ENCODE measurements at places on chromosomes 7 and 10.

DNA sequence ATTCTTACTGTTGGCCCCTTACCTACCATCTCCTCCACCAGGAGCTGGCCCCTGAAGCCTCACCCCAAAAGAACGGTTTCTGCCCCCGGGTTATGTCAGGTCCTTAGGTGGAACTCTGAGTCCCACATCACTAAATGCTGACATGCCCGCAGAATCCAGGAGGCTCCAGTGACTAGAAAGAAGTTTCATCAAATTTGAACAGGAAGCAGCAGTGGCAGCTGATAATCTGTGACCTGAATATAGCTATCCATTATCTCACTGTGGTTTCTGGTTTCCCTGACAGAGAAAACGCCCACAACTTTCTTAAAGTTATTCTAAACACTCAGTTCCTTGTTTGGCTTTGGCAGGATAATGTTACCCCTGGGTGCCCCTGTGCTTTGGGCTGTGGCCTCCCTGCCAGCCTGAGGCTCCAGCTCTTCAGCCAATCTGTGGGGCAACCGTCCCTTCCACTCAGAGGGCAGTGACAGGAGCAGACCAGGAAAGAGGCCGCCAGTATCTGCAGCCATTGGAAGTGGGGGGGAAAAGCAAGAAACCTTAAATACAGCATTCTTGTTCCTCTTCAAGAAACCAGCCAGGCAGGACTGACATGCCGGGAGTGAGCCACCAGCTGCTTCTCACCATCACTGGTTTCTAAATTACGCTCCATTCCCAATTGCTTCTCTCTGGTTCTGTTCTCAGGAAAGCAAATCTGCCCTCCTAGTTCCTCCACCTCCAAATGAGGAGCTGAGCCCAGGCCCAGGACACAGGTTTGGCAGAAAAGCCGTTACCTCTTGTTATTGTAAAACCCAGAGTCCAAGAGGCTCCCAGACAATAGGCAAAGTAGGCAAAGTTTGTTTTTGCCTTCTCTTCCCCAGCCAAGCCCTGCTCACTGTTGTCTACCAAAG, 41.2 kb upstream of the VCL start:
- DNase-seq = peak; percentile 63

DNA sequence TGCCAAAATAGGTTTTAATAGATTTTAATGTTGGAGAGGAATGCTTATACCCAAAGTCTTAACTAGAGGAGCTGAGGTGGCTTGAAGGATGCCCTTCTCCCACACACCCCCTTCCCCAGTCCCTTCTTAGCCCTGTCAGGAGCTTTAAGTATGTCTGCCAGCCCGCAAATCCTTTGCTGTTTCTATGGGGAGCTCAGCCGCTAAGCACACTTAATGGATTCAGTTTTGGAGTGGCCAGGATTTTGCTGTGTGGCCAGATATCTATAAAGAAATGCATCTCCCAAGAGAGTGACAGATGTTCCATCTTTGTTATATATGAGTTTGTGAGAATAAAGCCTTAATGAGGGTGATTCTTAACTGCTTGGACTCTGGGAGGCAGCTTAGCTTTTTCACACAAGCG, 152.9 kb upstream of the ZNF32 start:
- no peak for DNase-seq

GRCh38 chr10:51082857-51083256, 8.6 kb downstream of the PRKG1 start:
- DNase-seq = no peak

DNA sequence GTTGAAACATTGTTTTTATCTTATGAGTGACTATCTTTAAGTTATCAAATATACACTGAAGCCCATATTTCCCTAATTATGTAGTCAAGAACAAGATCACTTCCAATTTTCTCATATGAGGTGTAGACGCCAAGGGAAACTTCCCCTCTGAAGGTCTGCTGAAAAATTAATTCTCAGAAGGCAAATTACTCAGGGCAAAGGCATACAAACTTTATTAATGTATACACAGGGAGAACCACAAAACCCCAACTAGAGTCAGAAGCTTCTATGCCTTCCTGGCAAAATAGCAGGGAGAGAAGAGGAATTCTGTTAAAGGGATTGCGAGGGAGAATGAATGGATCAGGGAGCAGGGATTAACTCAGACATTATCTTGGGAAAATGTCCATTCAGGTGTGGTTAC, 83.4 kb downstream of the DOCK4 start:
- no peak for DNase-seq

DNA sequence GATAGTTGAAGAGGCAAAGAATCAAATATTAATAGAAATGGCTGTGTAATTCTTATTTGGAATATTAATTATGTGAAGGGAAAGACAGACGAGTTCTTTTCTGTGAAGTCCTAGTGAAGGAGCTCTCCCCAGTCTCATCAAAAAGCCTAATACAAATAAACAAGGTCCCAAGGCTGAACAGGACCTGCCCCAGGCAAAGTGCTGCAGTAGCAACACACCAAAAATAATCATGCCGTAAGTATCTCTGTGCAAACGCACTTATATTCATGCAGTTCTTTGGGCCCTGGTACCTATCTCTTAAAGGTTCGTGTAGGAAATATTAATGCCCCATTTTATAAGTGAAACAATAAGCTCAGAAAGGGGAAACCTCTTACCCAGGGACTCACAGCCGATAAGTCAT, 12.2 kb upstream of the CHST15 start:
- DNase-seq = no peak

DNA sequence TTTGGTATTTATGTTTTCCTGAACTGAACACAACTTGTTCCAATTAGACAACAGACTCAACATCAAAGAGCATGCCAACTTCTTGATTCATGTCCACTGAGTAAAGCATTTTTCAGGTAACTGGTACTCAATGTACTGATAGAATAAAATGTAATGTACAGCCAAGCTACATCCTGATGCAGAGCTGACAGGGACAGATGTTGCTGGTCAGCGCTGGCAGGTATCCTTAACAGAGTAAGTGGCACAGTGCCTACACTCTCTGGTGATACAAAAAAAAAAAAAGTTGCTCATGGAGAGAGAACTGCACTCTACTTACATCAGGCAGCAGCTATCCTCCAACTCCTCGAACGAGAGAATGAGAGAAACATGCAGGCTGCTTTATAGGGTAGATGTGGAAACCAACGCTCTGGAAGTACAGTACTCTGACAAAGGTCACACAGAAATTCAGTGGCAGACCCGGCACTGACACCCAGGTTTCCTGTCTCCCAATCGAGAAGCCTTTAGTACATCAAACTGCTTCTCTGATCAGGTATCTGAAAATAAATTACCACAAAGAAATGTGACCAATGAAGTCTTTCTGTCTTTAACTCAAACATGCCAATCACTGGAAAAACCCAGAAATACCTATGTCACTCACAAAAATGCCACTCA, 4.6 kb downstream of the ITGB1 start:
- no peak for DNase-seq

DNA sequence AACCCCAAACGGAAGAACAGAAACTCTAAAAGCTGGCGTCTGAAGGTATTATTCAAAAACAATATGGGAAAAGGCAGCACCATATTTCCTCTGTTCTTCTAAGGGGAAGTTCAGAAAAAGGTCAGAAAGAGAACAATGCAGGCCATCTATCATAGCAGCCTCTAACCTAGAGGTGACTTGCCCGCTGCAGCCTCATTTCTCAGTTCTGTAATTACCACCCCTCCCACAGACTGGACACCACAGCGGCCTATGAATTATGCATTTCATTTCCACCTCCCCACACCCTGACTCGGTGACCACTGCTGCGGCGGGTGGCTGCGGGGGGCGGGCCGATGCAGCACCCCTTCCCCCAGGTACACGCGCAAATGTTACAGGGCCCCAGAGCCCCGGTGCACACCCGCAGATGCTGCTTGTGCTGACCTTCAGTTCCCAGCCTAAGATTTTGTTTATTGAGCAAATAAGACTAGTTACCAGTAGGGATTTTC, 125.5 kb downstream of the CLEC2L start:
- DNase-seq = no peak

DNA sequence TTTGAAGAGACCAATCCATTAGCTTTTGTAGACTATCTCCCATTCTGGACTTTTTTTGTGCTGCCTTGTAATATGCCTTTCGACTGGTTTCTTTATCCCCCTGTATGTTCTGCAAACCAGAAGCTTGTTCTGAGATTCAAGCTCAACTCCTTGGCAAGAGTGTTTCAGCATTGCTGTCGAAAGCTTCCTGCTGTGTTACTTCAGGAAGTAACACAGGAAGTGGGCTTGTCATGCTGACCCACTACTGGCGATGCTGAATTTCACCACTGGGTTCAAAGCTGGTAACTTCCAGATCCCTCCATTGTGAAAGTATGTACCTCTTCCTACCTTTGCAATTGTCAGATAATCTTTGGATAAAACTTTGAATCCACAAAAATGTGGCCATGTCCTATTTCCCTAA, 57.9 kb upstream of the INSYN2A start:
- DNase-seq = no peak

GRCh38 chr7:97005183-97006054, at the start of gene DLX6:
Gene DLX6 (plus strand): TSS chr7:97005553. CDS start chr7:97005978, 425 bp downstream.
- no peak for DNase-seq

DNA sequence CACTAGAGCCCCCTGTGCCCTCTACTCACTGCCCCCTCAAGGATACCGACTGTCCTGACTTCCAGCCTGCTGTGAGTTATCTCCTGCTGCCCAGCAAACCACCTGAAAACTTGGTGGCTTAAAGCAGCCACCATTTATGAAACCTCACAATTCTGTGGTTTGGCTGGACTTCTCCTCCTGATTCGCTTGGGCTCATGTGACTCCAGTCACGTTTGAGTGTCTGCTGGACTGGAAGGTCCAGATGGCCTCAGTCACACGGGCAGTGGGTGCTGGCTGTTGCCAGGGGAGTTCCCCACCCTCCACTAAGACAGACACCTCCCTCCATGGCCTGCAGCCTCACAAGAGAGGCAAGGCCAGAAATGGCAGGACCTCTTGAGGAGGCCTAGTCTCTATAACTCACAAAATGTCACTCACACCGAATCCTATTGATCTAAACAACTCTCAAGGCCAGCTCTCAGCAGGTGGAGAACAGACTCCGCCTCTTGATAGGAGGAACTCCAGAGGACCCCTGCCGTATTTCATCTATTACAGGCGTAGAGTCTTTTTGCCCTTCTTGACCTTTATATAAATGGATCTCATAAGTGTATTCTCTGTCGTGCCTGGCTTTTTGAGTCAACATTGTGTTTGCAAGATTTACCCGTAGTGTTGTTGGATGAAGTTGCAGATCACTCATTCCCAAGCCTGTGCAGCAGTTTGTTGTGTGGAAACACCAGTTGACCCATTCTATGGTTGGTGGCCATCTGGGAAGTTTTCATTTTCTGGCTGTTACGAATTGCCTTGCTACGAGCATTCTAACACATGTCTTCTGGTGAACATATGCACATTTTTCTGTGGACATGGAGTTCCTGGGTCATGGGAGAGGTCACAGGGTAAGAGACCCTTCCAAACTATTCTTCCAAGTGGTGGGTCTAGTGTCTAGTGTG, 48.3 kb downstream of the ZMIZ1 start:
- DNase-seq = peak; percentile 42

- DNase-seq = peak; percentile 5
Observed at GRCh38 chr10:123642293-123642692, 23.9 kb upstream of the GPR26 start.

DNA sequence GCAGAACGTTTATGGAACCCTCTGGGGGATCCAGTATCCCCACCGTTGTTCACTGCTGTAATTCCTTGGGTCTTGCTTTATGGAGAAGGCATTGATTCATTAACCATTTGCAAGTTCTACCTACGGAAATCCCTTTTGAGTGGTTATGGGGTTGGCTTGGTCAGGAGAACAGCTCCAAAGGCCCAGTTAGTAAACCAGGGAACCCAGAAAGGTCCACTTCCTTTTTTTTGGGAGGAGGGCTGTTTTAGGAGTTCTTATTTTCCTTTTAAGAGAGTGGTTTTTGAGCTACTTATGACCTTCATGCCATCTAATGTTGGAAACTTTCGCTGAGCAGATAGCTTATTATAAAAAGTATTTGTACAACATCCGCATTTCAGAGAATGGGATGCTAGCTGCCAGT, 1.3 kb downstream of the POR start:
- DNase-seq = no peak

GRCh38 chr7:39035903-39036302, 58.2 kb downstream of the POU6F2 start:
- no peak for DNase-seq

DNA sequence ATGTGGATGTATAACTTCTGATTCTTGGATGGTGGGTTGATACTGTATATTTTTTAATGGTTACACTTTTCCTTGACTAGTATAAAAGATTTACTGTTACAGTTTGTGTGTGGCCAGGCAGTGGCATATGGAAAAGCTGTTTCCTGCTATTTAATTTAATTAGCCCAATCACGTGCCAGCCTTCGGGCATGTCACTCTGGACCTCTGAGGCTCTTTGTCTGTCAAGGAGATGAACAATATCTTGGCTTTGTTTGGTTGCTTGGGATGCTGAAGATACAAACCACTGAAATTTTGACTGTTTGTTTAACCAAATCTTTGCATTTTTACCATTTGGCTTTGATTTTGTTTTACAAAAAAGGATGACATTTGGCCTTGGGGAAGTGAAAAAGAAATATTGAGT, 185.0 kb downstream of the HDAC9 start:
- peak; percentile 72 for DNase-seq

- no peak for DNase-seq
Observed at GRCh38 chr10:94546049-94546900, 687 bp downstream of the HELLS start.

Measured in pons (tissue), 1 donor.